ENCODE measurements at places on chromosomes 3 and 15. TPM values are rescaled to one million over a fixed set of nuclear protein-coding genes. Genes with fewer than 3 reads are reported as not detected.

GRCh38 chr3:100577382-100578008, 31.9 kb upstream of the ADGRG7 start:
- DNase-seq, result no peak

DNA sequence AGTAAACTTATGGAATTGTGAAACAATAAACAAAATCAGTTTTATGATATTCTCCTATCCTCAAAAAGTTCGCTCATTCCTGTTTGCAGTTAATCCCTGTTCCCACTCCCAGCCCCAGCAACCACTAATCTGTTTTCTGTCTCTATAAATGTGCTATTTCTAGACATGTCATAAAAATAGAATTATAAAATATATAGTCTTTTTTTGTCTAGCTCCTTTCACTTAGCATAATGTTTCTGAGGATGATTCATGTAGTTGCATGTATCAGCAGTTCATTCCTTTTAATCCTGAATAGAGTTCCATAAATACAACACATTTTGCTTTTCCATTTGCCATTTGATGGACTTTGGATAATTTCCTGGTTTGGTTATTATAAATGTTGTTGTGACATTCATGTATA, 140.0 kb downstream of the KCNAB1 start:
- DNase-seq, result peak; percentile 2

PTH1R gene
- total RNA-seq, result not detected

GRCh38 chr15:81056304-81056703, 55.6 kb downstream of the TLNRD1 start:
- no peak for DNase-seq

GRCh38 chr15:93460717-93461116, 371.7 kb upstream of the RGMA start:
- DNase-seq, result no peak

DNA sequence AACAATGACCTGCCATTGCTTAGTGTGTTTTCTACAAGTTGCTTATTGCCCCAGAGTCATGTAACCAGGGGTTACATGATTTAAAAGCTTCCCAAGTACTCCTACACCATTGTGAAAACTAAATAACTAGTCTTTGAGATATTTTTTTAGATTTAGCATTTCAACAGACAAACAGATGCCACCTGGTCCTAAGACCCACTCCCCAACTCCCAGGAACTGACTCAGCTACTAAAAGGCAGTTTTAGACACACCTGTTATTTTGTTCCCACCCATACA, 28.1 kb upstream of the KBTBD12 start:
- no peak for DNase-seq

LEKR1 gene
- total RNA-seq, result 0.32 TPM

DNA sequence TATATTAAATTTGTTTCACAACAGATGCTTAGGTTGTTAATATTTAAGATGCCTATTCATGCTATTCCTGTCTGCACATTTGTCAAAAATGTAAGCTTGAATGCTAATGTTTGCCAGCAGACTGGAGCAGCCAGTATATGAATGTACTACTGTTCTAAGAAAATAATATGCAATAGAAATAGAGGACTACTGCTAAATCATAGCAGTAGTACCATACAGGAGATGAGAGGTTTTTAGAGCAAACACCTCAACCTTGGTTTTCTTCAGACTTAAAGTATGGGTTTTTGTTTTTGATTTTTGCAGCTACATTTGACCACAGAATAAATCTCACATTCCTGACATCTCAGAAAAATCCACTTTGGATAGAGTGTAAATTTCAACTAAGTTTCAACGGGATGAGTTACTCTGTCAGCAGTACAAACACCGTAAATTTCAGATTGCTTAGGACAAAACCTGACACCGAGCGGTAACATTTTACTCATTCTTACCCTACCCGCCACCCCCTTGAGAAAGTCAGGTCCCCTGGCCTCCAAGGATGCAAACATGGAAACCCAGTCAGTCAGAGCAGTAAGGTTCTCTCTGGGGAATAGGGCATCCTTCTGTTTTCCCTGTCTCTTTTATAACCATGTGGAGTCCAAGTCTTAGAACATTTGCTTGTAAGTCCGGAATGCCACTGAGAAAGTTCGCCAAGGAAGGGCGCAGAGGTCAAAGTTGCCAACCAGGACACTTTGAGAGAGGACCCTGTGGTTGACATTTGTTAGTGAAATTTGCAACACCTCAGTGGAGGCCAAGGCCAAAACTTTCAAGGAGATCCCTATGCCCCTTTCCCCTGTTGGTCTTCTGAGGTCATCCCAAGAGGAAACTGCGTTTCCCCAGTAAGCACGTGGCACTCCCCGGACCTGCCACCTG, 17.9 kb upstream of the SATB1 start:
- no peak for DNase-seq

DNA sequence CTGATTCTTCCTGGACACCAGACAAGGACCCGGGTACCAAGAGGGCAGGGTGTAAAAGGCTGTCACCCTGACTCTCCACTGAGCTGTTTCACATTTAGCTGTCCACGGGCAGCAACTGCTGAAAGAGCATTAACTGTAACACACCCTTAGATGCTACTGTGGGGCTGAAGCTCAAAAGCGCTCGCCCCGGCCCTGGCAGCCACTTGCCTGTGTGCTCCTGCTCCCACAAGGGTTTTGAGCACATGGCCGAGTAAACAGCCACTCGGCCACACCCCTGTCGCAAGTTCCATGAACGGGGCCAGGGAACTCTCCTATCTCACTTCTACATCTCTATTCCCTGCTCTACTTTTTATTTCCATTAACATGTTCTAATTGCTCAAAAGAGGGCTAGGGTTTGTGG, 421.7 kb downstream of the TUSC7 start:
- DNase-seq, result no peak

PCSK6 gene
- total RNA-seq, result not detected

TM4SF18 gene
- not detected for total RNA-seq

ZIC1 gene
- total RNA-seq, result 25.5 TPM

- peak; percentile 55 for DNase-seq
These were observed 48.9 kb upstream of the MME start for GRCh38 chr3:155031186-155031585.

- no peak for DNase-seq
These were observed 2.2 kb upstream of the ULK3 start for GRCh38 chr15:74845208-74845568.

- DNase-seq, result no peak
These were observed 384.6 kb upstream of the ALCAM start for GRCh38 chr3:104982130-104982529.

DNA sequence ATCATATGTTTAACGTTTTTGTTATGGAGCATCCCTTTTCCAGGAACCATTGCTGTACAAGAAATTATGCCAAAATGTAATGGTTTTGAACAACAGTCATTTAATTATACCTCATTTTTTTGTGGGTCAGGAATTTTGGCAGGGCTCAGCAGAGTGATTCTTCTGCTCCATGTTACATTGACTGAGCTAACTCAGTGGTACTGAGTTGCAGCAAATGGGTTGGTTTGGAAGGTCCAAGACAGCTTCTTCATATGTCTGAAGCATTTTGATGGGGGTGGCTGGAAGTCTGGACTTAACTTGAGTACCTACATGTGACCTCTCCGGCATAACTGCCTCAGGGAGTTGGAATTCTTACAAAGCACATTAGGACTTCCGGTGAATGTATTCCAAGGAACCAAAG, 26.0 kb upstream of the CMC1 start:
- no peak for DNase-seq

ALDH1L1 gene
- not detected for total RNA-seq

P3H2 gene
- total RNA-seq, result 41.5 TPM

DNA sequence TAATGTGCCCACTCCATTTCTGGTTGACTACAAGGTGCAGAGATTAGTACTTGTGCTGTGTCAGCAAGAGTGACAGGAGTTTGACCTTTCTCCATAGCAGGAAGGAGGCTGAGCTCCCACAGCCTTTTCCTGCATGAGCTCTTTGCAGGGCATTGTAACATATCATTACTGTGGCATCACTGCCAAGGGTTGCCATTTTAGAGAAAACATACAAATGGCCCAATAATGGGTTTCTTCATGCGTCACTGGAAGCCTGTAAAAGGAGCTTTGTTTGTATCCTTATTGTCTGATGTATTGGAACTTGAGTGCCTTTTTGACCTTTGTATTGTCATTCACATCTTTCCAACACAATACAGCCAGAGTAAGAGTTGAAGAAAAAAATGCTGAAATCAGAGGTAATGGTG, 323.0 kb upstream of the CDIN1 start:
- no peak for DNase-seq

- DNase-seq, result no peak
These were observed 4.7 kb downstream of the TRIM42 start for GRCh38 chr3:140682586-140682985.

DNA sequence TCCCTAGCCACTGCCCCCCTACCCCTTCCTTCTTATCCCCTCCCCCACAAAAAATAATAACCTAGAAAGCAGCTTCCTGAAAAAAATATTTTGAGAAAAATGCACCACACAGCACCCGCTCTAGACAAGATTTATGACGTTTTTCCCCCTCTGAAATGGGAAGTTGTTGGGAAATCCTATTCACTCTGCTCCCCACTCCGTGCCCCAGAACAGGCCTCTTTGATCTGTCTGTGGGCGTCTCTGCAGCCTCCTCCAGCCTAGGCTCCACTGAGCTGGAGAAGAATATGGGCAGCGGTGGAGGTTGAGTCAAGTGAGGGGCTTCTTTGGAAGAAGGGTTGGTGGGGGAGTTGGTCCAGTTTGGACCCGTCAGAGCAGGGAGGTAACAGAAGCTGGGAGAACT, 28.5 kb upstream of the POLG start:
- no peak for DNase-seq

DNA sequence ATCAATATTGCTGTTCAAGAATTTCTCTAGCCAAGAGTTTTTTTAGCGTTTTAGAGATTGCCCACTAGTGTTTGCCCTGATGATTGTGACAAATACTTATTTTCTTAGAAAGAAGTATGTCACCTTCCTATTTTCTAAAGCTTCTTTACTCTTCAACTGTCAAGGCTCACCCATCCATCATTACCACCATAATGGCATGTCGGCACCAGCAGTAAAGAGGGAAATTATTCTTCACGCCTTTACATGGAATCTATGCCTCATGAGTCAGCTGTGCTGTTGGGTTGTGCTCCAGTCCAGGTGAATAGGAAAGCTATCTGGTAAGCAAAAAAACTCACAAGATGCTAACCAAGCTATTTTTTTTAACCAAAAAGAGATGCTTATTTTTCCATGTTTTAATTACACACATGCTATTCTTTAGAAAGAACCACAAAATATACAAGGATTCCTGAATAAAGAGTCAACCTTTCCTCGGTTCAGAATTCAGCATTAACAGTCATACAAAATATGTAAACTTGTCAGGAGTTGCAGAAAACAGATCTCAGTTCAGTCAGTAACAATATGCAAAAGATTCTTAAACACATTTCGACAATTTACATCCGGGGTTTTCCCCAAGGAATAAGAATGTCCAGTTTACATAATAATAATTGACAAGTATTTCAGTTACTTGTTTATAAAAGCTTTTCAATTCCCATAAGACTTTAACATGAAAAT, 128.0 kb downstream of the ATP8B4 start:
- DNase-seq, result peak; percentile 48

GANC gene
- total RNA-seq, result 21.4 TPM

FANCD2OS gene
- not detected for total RNA-seq

- DNase-seq, result peak; percentile 98
These were observed 26.4 kb upstream of the TNFAIP8L3 start for GRCh38 chr15:51121118-51121517.

DNA sequence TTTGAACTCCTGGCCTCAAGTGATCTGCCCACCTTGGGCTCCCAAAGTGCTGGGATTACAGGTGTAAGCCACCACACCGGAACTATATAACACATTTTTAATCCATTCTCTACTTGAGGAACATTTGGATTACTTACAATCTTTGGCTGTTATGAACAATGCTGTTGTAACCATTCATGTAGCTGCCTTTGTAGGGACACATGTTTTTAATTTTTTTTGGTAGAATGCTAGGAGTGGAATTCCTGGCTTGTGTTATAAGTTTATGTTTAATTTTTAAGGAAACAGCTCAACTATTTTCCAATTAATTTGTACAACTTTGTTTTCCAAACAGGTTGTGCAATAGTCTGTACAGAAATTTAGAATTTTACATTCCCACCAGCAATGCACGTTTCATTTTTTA, 51.7 kb downstream of the GPR149 start:
- no peak for DNase-seq

GNL3 gene
- total RNA-seq, result 90.2 TPM

LTK gene
- not detected for total RNA-seq

PLS1 gene
- total RNA-seq, result 0.13 TPM

GRCh38 chr3:104907507-104907906, 459.2 kb upstream of the ALCAM start:
- peak; percentile 85 for DNase-seq

ITIH4 gene
- total RNA-seq, result not detected
